ENCODE measurements at places on chromosomes 5 and 9. TPM values are rescaled to one million over a fixed set of nuclear protein-coding genes. Genes with fewer than 3 reads are reported as not detected.

- H3K4me3 ChIP-seq: no peak overlapping the region
- no peaks in the 10 kb centered on the region for H3K27me3 ChIP-seq
- H3K4me1 ChIP-seq: no peaks in the 10 kb centered on the region
Measured at GRCh38 chr9:105401651-105402050, 46.2 kb upstream of the FSD1L start.

DNA sequence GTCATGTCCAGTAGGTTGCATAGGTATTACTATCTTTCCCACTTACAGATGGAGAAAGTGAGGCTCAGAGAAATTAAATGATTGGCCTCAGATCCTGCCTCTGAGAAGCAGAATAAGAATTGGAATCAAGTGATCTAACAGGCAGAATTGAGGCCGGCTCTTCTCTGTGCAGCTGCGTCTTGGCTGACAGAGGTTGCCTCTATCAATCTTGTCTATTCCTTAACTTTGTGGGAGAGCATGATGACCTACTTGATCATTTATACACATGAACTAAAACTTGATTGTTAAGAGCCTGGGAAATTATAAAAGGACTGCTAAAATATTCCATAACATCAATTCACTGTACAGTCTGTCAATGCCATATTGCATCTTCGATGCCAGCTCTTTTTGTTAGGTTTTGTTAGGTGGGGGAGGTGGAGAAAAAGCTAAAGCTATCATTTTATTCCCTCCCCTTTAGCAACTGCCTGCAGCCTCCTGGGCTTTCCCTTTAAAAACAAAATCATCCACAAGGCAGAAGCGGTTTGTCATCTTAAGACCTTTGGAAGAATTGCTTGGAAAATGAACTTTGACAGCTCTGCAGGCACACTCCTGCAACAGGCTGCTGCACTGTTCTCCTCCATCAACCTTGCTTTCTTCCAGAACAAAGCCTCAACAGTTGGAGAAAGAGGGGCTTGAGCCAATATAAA is 247.4 kb downstream of the SMARCA2 start:
- no peaks in the 10 kb centered on the region for H3K36me3 ChIP-seq
- no peak for DNase-seq
- H3K4me1 ChIP-seq: no peaks in the 10 kb centered on the region
- H3K27me3 ChIP-seq: no peaks in the 10 kb centered on the region
- H3K27ac ChIP-seq: no peak overlapping the region

- H3K27me3 ChIP-seq: no peaks in the 10 kb centered on the region
- H3K4me1 ChIP-seq: no peaks in the 10 kb centered on the region
- H3K36me3 ChIP-seq: no peaks in the 10 kb centered on the region
- no peak overlapping the region for H3K27ac ChIP-seq
- DNase-seq: no peak
- no peak overlapping the region for H3K4me3 ChIP-seq
Measured at GRCh38 chr9:13144166-13144775, 135.2 kb downstream of the MPDZ start.

PCA3 gene
- total RNA-seq: not detected

GRCh38 chr9:121686930-121687541 is 35.6 kb downstream of the DAB2IP start:
- no peaks in the 10 kb centered on the region for H3K36me3 ChIP-seq
- no peak overlapping the region for H3K4me3 ChIP-seq
- H3K27me3 ChIP-seq: no peaks in the 10 kb centered on the region
- peak; percentile 85 for DNase-seq

DNA sequence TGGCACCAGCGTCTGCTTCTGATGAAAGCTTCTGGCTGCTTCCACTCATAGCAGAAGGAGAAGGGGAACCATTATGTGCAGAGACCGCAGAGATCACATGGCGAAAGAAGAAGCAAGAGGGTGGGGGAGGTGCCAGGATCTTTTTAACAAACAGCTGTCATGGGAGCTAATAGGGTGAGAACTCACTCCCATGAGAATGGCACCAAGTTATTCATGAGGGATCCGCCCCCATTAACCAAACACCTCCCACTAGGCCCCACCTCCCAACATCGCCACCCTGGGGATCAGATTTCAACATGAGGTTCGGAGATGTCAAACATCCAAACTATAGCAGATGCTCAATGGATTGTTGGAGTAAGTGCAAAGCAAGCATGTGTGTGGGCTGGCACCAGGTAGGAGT is 125.8 kb upstream of the SLIT3 start:
- no peaks in the 10 kb centered on the region for H3K4me1 ChIP-seq
- no peak for DNase-seq
- no peak overlapping the region for H3K4me3 ChIP-seq
- no peaks in the 10 kb centered on the region for H3K36me3 ChIP-seq

TMEM174 gene
- total RNA-seq: not detected

- no peak overlapping the region for H3K4me3 ChIP-seq
- no peaks in the 10 kb centered on the region for H3K36me3 ChIP-seq
- H3K27ac ChIP-seq: no peak overlapping the region
- H3K4me1 ChIP-seq: no peaks in the 10 kb centered on the region
Measured at GRCh38 chr9:130340011-130340410, 74.5 kb downstream of the HMCN2 start.

- no peak for DNase-seq
- no peaks in the 10 kb centered on the region for H3K4me1 ChIP-seq
- no peak overlapping the region for H3K27ac ChIP-seq
- no peaks in the 10 kb centered on the region for H3K36me3 ChIP-seq
- no peaks in the 10 kb centered on the region for H3K27me3 ChIP-seq
Measured at GRCh38 chr9:38309324-38310195, 82.9 kb upstream of the ALDH1B1 start.

- H3K27ac ChIP-seq: no peak overlapping the region
- H3K36me3 ChIP-seq: no peaks in the 10 kb centered on the region
- DNase-seq: no peak
- peaks cover 10% of the 10 kb centered on the region for H3K4me1 ChIP-seq
- H3K4me3 ChIP-seq: no peak overlapping the region
- no peaks in the 10 kb centered on the region for H3K27me3 ChIP-seq
Measured at GRCh38 chr5:76529464-76530344, 93.5 kb downstream of the F2RL2 start.

- H3K36me3 ChIP-seq: no peaks in the 10 kb centered on the region
- no peak overlapping the region for H3K4me3 ChIP-seq
- H3K27me3 ChIP-seq: no peaks in the 10 kb centered on the region
- DNase-seq: no peak
- no peak overlapping the region for H3K27ac ChIP-seq
Measured at GRCh38 chr5:161112371-161112770, 260.4 kb upstream of the ATP10B start.

GRCh38 chr9:120902569-120903535 is 23.7 kb downstream of the TRAF1 start:
- H3K27me3 ChIP-seq: no peaks in the 10 kb centered on the region
- no peaks in the 10 kb centered on the region for H3K36me3 ChIP-seq
- H3K4me3 ChIP-seq: no peak overlapping the region
- no peak overlapping the region for H3K27ac ChIP-seq

DNA sequence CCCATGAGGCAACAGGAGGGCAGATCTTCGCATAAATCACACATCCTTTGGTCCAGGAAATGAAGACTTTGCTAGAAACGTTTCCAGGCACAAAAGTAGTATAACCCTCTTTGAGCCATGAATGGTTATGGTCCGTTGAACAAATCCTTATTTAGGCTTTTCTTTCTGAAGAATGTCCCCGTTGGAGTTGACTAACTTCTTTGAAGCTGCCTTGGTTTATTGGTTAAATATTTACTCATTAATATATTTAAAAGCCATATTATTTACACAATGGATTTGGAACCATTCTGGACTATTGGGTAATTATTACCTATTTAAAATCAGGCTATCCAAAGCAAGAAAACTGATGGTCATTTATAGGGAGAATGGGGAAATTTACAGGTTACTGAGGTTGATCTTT is 347.6 kb upstream of the SLC30A5 start:
- no peak overlapping the region for H3K27ac ChIP-seq
- H3K27me3 ChIP-seq: no peaks in the 10 kb centered on the region
- H3K4me1 ChIP-seq: no peaks in the 10 kb centered on the region
- DNase-seq: no peak
- H3K36me3 ChIP-seq: no peaks in the 10 kb centered on the region

GRCh38 chr9:134775081-134775951 is 105.3 kb upstream of the FCN2 start:
- no peak overlapping the region for H3K27ac ChIP-seq
- no peak overlapping the region for H3K4me3 ChIP-seq
- H3K27me3 ChIP-seq: no peaks in the 10 kb centered on the region

TSLP gene
- 1.7 TPM for total RNA-seq

PCDHB16 gene
- 4.1 TPM for total RNA-seq

DBH gene
- not detected for total RNA-seq

DNA sequence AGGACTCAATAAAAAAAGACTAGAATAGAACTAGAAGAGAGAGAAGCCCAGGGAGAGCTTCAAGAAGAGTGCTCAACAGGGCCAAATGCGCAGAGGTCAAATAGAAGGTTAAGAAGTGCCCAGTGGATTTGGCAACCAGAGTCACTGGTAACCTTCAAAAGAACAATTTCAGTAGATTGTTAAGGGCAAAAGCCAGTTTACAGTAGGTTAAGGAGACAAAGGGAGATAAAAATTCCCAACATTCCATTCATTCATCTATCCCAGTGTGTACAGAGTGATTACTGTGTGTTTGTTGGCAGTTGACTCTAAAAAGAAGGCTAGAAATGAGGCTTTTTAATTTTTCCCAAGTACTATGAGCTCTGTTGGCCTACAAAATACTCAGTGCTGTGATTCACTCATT is 69.4 kb downstream of the RIGI start:
- no peaks in the 10 kb centered on the region for H3K27me3 ChIP-seq
- peaks cover 80% of the 10 kb centered on the region for H3K36me3 ChIP-seq
- no peak for DNase-seq
- H3K4me3 ChIP-seq: no peak overlapping the region

GRCh38 chr9:129483415-129484351 is 137.2 kb downstream of the C9orf50 start:
- no peaks in the 10 kb centered on the region for H3K36me3 ChIP-seq
- H3K4me3 ChIP-seq: peak overlapping the region; percentile 62
- H3K27ac ChIP-seq: peak overlapping the region; percentile 100
- H3K27me3 ChIP-seq: no peaks in the 10 kb centered on the region
- DNase-seq: peak; percentile 91

GRCh38 chr9:3036333-3036700 is 192.4 kb upstream of the PUM3 start:
- no peak for DNase-seq
- no peaks in the 10 kb centered on the region for H3K27me3 ChIP-seq
- H3K27ac ChIP-seq: no peak overlapping the region
- no peaks in the 10 kb centered on the region for H3K4me1 ChIP-seq
